ENCODE measurements at places on chromosomes 5 and 9.

- DNase-seq: no peak
Measured at GRCh38 chr9:70192707-70193106, 66.1 kb upstream of the SMC5 start.

DNA sequence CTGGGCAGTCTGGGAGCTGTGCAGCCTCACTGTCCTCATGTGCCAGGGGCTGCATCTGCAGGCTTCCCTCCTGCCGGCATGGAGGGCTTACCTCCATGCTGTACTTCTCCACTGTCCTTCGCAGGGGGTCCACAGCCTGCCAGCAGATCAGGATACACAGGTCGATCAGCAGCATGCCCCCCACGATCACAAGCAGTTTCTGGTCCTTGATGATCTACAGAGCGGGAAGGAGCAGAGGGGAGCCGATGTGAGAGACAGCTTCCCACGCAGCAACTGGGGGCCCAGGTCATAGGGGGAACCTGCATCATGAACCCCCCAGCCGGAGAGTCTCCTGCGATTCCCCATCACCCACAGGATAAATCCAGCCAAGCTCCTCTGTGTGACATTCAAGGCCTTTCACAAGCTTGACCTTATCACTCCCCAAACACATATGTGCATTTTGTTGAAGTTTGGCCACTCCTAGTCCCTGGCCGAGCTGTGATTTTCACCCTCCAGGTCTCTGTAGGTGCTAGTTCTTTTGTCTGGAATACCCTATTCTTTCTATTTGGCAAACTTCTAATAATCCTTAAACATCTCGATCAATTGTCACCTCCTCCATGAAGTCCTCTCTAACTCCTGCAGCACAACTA lies 107.3 kb upstream of the TBC1D2 start:
- DNase-seq: no peak

- no peak for DNase-seq
Measured at GRCh38 chr9:93308158-93308602, 124.2 kb downstream of the WNK2 start.

DNA sequence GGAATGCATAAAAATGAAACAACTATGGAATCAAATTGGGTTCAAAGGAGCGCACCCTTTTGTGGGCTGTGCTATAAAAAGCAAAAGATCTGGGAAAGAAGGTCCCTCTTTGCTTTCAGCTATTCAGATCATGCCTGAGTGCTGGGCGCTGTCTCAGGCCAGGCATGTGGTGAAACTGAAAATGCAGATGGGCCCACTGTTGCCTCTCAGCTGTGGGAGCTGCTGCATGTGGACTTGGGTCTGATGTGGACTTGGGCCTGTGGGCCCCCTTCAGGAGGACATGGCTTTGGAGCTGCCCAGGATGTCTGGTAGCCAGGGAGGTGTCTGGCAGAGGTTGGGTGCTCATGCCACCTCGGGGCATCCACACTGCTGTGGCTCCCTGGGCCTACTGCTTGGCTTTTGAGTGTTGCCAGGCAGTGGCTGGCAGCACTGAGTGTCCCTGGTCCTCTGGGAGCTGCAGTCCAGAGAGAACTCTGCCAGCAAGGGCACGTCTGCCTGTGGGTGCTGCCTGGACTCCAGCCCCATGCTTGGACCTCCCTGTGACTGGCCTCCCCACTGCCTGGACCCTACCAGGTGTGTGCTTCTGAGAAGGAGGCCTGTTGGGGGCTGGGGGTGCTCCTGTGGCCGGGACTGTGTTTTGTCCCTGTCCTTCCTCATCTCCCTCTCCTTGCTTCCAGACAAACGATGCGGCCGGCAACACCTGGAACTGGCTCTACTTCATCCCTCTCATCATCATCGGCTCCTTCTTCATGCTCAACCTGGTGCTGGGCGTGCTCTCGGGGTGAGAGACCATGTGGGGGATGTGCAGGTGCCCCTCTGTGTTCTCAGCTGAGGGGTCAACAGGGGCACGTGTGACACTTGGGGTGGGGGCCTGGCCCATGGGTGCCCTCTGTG lies 74.3 kb downstream of the CACNA1B start:
- DNase-seq: no peak

DNA sequence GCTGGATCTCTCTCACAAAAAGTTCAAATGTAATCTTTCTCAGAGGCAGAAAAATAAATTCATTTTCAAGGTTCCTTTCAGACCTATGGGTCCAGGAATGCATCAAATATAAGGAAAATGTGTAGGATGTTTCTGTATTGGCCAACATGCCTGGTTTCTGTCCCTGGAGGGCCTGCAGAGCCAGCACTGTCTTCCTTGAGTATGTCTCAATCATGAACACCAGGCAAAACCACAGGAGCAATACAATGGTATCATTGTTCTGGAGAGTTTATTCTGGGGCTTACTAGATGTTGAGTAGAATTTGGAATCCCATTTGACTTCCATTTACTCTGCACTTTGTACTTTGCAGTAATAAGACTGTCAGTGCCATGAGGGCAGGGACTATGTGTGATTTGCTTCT lies 23.5 kb downstream of the INSYN2B start:
- DNase-seq: no peak

DNA sequence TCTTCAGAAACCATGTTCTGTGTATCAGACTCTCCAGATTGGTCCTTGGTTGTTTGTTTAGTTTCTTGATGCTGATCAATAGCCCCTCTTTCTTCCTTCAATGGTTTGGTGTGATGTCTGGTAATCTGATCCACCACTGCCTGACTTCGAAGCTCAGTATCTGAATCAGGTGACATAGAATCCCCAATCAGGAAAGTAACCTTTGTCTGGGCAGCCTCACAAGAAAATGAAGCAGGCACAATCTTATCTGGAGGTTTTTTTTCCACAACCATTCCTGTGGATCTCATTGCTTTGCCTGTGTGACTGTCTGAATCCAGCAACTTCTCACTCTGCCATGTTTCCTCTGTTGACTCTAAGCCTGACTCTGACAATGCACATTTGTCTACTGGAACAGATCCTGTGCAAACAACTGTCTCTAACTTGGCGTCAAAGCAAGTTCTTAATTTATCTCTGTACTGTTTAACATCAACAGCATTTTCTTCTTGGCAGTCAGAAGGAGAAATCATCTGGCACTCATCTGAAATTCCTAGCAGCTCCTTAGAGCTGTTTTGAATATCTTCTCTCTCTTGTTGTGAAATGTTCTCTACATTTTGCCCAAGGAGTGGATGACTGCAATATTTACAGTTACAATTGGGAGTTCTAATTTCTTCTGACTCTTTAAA lies 37.1 kb upstream of the RAPGEF6 start:
- DNase-seq: no peak

- no peak for DNase-seq
Measured at GRCh38 chr9:8717146-8717545, 917.6 kb upstream of the DMAC1 start.

- no peak for DNase-seq
Measured at GRCh38 chr5:21164425-21164824, 1176.4 kb upstream of the CDH18 start.

GRCh38 chr5:159210210-159210661 lies 883 bp upstream of the RNF145 start:
- peak; percentile 41 for DNase-seq

DNA sequence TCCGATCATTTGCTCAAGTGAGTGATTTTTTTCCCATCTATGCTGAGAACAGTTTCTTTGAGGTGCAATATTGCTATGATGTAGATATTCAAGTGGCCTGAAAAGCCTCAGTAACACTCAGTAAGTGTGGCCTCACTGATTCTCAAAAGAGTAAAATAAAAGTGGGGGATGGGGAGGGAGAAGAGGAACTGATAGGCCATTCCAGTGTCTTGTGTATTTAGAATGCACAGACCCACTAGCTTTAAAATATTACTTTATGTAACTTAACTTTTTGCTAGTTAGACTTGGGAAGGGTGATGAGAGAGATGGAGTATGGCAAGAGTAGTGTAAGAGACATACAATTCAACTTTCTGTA lies 79.5 kb upstream of the ZNF608 start:
- DNase-seq: no peak

DNA sequence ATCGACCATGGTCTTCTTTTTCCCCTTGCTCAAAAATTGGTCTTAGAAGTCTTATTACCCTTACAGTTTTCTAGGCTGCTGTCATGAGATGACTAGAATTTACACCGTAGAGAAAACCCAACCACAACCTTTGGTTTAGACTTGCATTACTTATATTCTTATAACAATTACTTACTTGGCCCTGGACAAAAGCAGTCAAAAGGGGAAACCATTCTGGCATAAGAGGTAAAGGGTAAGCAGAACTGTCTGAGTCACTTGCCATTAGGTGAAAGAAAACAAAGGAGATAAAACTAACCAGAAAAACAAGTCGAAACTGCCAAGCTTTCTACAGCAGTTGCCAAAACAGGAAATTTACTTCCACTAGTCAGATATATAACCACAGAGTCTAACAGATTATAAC lies 17.9 kb downstream of the TMEM245 start:
- no peak for DNase-seq
